Thyroid gland (tissue), 4 donors: ENCODE measurements at places on chromosomes 6 and 20. TPM values are rescaled to one million over a fixed set of nuclear protein-coding genes. Genes with fewer than 3 reads are reported as not detected.

CD40 gene
- total RNA-seq = 14.4 TPM

CD24 gene
- 2,422 TPM for total RNA-seq

TPBG gene
- 36.5 TPM for total RNA-seq

KIF25 gene
- total RNA-seq = not detected

KHDC1 gene
- 5.1 TPM for total RNA-seq

SPEF1 gene
- total RNA-seq = 2.5 TPM

OPRL1 gene
- 0.78 TPM for total RNA-seq

MBOAT1 gene
- 12.5 TPM for total RNA-seq

NKAPL gene
- total RNA-seq = not detected

WFDC5 gene
- total RNA-seq = not detected

MOG gene
- total RNA-seq = not detected

TAF4 gene
- total RNA-seq = 19.8 TPM

ZNF343 gene
- 16.3 TPM for total RNA-seq

EYS gene
- total RNA-seq = not detected

BNIP5 gene
- not detected for total RNA-seq

RBL1 gene
- total RNA-seq = 6.4 TPM

HLA-DRB5 gene
- total RNA-seq = not detected

BFSP1 gene
- total RNA-seq = 2.7 TPM

EPPIN gene
- total RNA-seq = 0.45 TPM

TNFRSF21 gene
- total RNA-seq = 7.8 TPM

PLN gene
- total RNA-seq = 21.8 TPM

TREML4 gene
- not detected for total RNA-seq

FGD2 gene
- 25.8 TPM for total RNA-seq

UST gene
- 78.5 TPM for total RNA-seq

PRPF6 gene
- 62.8 TPM for total RNA-seq
